AG10803 (cell line): ENCODE measurements at places on chromosomes 12 and 14.

DNA sequence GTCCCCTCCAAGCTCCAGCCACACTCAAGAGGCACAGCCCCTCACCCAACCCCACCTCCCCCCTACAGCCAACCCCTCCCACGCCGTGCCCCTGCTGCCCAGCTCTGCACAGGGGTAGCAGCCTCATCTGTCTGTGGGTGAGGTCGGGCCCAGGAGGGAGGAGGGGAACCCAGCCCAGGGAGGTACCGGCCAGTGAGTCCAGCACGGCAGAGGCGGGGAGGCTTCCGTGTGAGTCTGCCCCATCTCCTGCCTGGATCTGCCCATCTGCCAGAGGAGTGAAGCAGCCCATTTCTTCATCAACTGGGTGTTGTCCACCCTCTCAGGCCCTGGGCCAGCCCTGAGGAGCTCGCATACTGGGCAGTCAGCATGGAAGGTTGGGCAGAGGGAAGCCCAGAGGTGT, 54.2 kb downstream of the CCNK start:
- DNase-seq: no peak

DNA sequence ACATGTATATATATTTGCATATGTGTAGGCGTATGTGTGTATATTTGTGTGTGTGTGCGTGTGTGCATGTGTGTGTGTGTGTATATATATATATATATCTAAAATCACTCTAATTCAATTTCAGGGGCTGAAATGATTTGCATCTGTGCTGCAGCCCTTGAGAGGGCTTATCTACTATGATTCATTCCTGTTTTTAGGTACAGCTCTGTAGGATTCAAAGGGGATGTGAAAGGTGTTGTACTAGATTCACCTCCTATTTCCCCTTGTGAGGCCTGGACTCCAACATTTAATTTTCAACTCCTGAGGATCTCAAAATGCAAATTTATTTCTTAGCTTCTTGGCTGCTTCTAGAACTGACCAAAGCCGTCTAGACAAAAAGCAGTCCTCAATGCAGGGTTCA, 11.1 kb downstream of the ERP27 start:
- no peak for DNase-seq

DNA sequence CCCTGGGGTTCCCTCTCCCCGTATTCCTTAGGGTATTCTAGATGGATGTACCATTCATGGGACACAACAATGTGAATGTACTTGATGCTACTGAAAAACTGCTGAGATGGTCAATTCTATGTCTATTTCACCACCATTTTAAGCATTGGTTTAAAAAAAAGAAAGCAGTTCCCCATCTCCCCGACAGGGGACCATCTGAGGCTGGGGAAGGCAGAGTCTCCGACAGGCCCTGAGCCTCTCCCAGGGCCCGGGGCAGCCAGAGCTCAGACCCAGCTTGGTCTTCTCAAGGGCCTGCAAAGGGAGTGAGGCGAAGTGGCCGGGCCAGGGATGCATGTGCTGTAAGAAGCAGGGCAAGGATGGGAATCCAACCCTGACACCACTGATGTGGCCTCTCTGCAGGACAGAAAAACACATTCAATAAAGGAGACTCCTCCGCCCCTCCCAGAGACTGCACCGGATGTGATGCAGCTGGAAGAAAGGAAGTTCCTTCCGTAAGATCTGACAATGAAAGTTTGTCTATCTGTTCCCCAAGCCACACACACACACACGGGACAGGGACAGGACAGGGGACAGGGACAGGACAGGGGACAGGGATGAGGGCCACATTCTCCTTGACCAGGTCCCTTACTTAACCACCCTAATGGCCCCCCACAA, 234.1 kb downstream of the BCL11B start:
- DNase-seq: no peak

DNA sequence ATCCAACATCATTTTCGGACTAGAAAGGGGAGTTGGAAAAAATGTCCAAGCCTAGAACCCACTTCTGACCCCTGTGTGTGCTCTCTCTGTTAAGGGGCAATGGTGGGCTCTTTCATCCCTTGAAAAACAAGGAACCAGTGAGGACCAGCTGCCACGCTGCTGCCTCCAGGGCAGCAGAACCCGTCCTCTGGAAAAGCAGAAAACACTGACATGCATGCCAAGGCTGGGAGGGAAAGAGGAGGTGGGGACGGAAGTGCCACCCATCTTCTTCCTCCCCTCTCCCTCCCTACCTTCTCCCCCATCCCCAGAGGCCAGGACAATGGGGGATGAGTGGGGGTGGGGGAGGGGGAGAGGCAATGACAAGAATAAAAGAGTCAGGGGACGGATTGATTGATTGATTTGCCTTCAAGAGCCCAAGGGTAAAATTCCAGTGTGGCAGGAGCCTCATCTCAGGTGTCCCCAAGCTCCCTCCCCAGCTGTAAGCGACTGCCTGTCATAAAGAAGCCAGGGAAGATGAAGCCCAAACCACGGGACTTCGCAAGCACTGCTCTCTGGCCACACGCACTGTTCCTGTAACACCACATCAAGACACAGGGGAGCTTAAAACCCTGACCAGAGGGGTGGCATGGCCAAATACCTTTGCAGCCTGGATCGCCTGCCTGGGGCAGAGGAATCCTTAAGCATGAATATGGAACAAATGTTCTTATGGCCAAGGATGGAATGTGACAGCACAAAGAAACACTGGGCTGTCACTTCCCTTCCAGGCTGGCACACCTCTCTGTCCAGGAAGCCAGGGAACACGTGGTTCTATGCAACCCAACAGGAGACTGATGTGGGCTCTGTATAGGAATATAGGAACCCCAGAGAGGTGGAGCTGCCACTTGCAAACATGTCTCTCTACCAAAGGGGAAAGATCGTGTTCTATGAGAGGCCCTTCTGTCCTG, 38.9 kb upstream of the BDKRB2 start:
- no peak for DNase-seq

GRCh38 chr12:116592731-116593130, 33.5 kb downstream of the MAP1LC3B2 start:
- peak; percentile 93 for DNase-seq

DNA sequence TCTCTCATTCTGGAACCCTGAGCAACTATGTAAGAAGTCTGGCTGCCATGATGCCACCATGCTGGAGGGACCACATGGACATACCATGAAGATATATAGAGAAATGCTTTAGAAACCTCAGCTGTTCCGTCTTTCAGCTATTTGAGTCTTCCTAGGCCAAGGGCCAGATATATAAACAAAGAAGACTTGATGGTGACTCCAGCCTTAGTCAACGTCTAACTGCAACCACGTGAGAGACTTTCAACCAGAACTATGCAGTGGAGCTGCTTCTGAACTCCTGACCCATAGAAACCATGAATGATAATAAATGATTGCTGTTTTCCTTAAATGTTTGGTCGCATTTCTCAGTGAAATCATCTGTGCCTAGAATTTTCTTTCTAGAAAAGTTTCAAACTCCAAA, 20.0 kb upstream of the KITLG start:
- peak; percentile 84 for DNase-seq

- peak; percentile 29 for DNase-seq
Observed at GRCh38 chr12:24561882-24562770, 386.8 kb downstream of the BCAT1 start.
